Renal cortex interstitium (tissue), 15 donors: ENCODE measurements at places on chromosomes 3 and 15. TPM values are rescaled to one million over a fixed set of nuclear protein-coding genes. Genes with fewer than 3 reads are reported as not detected.

OCA2 gene
- 8.2 TPM for polyA plus RNA-seq

CHRM5 gene
- 0.20 TPM for polyA plus RNA-seq

- DNase-seq = no peak
These were observed 282.3 kb upstream of the NECTIN3 start for GRCh38 chr3:110789315-110789714.

GRCh38 chr3:31707286-31707685 is 174.6 kb downstream of the STT3B start:
- no peak for DNase-seq

- DNase-seq = no peak
These were observed 580.2 kb downstream of the ZIC1 start for GRCh38 chr3:147989344-147989743.

DNA sequence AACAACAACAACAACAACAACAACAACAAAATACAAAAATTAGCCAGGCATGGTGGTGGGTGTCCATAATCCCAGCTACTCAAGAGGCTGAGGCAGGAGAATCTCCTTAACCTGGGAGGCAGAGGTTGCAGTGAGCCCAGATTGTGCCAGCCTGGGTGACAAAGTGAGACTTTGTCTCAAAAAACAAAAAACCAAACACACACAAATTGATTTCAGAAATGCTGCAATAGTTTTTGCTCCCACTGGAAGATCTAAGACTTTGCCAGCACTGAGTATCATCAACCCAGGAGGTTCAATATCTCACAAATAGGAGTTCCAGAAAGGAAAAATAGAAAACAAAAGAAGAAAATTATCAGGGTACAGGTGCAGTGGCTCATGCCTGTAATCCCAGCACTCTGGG is 16.2 kb upstream of the CCR8 start:
- no peak for DNase-seq

GRCh38 chr3:116601206-116601605 is 108.4 kb upstream of the TUSC7 start:
- DNase-seq = no peak

DNA sequence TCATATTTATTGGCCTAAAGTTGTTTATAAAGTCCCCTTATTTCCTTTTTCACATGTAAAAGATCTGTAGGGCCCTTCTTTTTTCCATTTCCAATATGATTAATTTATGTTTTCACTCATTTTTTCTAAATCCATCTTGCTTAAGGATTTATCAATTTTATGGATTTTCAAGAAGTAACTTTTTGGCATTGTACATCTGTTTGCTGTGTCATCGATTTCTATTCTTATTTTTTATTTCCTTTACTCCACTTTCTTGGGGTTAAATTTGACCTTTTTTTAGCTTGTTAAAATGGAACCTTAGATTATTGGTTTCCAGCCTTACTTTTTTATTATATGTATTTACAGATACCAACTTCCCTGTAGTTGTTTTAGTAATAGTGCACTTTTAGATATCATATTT is 207.9 kb downstream of the LRTM1 start:
- DNase-seq = no peak

- no peak for DNase-seq
These were observed 13.5 kb upstream of the MECOM start for GRCh38 chr3:169676925-169677537.

- no peak for DNase-seq
These were observed 13.5 kb upstream of the ZNF592 start for GRCh38 chr15:84734794-84735479.
